ENCODE measurements at places on chromosomes 7 and 10.

GRCh38 chr7:129470411-129470810, 31.9 kb upstream of the SMKR1 start:
- no peak for DNase-seq

DNA sequence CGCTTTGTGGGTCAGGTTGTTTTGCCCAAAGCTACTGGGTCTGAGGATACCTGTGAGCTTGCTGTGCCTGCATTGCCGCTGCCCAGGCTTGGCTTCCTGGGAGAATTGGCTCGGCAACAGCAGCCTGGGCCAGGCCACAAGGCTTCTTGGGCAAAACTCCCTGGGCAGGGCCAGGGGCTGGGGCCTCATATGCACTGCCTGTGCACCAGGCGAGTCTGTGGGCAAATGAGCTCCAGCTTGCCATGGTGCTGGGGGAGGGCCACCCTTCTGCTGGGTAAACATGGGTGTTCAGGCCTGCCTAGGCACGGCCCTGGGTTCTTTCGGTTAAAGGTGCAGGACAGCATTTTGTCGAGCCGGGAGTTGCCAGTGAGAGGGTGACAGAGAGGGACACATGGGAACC, 19.4 kb downstream of the ZMIZ1 start:
- no peak for DNase-seq

GRCh38 chr10:131216681-131217230, 94.8 kb downstream of the TCERG1L start:
- DNase-seq, result no peak

- no peak for DNase-seq
Observed at GRCh38 chr10:79242620-79243152, 104.6 kb upstream of the PPIF start.

DNA sequence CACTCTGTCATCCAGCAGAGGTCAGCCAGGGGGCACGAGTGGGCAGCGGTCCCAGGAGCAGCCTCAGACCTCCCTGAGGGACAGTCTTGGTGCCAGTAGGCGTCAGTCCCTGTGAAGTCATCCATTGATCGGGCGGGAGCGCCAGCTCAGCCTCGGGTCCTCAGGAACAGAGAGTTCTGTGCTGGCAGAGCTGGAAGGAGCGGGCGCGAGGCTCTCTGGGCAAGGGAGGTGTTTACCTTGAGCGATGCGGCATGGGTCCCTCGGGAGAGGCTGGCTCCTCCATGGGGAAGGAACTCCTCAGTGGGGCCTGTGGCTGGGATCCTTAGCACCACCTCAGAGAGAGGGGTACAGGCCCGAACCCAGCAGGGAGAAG, 101.1 kb upstream of the PPIF start:
- DNase-seq, result no peak

GRCh38 chr10:122471531-122472177, 10.3 kb downstream of the HTRA1 start:
- no peak for DNase-seq

DNA sequence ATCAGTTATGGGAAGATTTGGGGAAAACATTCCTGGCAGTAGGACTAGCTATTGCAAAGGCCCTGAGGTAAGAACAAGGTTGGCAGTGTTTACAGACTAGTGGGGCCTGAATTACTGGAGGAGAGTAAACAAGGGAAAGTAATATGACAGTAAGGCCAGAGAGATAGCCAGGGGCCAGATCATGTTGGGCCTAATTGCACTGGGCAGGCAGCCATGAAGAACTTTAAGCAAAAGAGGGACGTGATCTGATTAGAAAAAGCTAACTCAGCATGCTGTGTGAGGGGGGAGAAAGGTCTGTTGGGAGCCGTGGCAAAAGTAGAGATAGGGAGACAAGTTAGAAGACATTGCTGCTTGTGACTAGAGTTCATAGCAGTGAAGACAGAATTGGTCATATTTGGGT, 9.2 kb downstream of the NUP42 start:
- no peak for DNase-seq

DNA sequence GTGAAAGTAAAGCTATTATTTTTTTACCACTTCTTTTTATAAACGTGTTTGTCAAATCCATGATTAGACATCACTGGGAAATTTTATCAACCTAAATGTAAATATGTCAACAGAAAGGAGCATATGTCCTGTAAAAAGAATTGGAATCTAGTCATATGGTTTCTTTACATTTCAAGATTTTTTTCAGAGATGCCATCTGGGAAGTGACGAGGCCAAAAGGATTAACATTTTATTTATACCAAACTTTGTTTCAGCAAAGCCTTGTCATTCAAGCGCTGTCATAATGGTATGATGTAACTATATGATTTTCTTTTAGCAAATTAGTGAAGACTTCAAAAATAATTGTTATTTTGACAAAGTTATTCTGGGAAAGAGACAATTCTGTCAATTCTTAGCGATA, 117.3 kb downstream of the SEMA3A start:
- DNase-seq, result no peak

GRCh38 chr10:62040881-62041280, 139.4 kb downstream of the ARID5B start:
- DNase-seq, result no peak

GRCh38 chr10:5752301-5752871, 60.8 kb downstream of the GDI2 start:
- DNase-seq, result no peak

- DNase-seq, result no peak
Observed at GRCh38 chr7:36755484-36755883, 31.2 kb upstream of the AOAH start.

GRCh38 chr10:101134299-101135127, 3.4 kb downstream of the TLX1 start:
- DNase-seq, result no peak

GRCh38 chr7:122951006-122951405, 44.5 kb downstream of the TAS2R16 start:
- no peak for DNase-seq

- no peak for DNase-seq
Observed at GRCh38 chr7:50729962-50730361, 52.7 kb downstream of the GRB10 start.

- no peak for DNase-seq
Observed at GRCh38 chr10:99788598-99789256, 6.3 kb downstream of the ABCC2 start.

DNA sequence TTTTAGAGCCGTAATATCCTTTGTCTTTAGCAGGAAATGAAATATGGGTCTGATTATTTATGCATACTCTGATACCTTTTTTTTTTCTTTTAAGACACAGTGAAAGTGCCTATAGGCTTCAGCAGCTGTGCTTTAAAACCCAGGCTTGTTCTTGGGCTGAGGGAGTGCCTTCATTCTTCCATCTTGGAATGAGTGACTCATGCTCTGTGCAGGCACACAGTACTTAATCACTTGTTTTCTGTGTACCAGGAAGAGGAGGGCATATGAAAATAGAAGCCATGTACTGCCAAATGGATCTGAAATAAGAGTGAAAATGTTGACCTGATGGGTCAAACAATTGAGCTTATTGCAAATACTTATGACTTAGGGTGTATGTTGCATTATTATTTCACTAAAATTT, 12.0 kb downstream of the INPP5F start:
- DNase-seq, result no peak

DNA sequence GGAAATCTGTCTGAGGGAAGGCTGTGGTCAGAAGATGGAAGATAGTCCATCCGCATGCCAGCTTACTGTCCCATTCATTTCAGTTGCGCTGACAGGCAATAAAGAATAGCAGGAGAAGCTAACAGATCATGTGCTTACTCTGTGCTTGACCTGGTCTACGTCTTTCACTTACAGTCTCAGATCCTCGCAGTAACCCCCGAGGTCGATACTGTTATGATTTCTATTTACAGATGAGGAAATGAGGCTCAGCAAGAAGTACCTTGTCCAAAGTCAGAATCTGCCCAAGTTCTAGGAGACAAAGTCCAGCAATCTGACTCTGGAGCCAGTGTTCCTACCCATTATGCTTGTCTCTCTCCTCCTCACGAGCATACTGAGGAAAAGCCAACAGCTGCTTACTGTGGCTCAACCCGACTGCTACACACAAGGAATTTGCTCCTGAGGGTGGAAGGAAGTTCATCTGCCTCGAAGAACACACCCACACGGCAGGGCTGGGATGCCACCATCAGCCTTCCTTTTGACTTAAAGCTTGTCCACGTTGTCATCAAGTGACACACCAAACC, 74.2 kb downstream of the MINPP1 start:
- DNase-seq, result no peak

GRCh38 chr7:22725585-22725984, 1.4 kb upstream of the IL6 start:
- DNase-seq, result no peak

- DNase-seq, result no peak
Observed at GRCh38 chr10:102492344-102492939, 10.1 kb downstream of the ACTR1A start.

- DNase-seq, result no peak
Observed at GRCh38 chr10:84258034-84258695, 13.3 kb downstream of the RGR start.

DNA sequence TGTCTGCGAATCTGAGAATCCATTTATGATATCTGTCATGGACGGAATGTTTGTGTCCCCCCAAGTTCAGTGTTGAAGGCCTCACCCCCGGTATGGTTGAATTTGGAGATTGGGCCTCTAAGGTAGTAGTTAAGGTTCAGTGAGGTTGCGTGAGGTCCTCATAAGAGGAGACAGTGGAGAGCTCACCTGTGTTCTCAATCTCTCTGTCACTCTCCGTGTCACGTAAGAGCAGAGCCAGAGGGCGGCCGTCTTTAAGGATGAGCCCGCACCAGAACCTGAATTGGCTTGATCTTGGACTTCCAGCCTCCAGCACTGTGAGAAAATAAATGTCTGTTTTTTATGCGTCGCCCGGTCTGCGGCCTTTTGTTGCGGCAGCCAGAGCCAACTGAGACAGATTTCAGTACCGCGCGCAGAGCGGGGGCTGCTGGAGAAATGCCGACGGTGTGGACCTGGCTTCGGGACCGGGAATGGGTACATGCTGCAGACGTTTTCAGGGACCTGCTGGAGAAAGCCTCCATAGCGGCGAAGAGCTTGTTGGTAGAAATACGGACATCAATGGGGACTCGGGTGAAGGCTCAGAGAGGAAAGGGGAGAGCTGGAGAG, 40.2 kb downstream of the WDR37 start:
- no peak for DNase-seq

- DNase-seq, result no peak
Observed at GRCh38 chr10:103542764-103543616, 49.5 kb downstream of the NEURL1 start.

DNA sequence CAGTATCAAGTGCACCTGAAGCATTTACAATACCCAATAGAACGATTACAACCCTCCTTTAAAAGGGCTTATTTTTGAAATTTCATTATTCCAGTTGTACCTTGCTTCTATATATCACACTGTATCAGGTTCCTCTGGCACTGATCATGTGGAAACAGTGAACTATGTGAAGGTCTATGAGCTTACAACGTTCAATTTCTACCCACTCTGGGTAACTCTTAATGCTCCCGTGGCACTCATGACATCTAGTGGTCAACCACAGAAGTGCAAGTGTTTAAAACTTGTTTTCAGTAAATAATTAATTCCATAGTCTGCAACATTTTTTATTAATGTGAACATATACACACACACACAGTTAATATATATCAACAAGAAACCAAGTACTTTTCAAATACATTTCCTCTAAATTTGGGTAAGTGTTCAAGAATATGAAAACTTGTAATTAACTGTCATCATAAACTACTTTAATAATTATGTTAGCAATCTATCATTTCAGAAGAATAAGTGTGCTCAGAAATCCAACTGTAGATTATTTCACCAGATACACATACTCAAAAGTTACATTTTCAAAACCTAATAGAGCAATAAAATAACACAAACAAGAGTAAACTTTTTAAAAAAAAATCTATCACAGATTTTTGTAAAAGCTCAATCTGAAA, 61.0 kb downstream of the MPP7 start:
- no peak for DNase-seq

- DNase-seq, result no peak
Observed at GRCh38 chr7:132520591-132521280, 55.5 kb downstream of the PLXNA4 start.

DNA sequence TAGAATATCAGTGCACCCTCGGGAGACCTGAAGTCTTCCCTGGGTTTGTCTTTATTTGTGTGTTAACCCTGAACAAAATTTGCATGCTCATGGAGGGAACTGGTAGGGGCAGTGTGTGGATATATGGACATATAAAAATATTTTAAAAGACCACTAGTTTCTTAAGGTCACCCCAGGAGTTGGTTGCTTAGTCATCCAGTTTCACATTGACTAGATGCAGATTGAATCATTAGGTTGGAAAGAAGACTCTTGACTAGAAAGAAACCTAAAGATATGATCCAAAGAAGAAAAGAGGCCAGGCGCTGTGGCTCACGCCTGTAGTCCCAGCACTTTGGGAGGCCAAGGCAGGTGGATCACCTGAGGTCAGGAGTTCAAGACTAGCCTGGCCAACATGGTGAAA, 137.1 kb downstream of the KAT6B start:
- no peak for DNase-seq

DNA sequence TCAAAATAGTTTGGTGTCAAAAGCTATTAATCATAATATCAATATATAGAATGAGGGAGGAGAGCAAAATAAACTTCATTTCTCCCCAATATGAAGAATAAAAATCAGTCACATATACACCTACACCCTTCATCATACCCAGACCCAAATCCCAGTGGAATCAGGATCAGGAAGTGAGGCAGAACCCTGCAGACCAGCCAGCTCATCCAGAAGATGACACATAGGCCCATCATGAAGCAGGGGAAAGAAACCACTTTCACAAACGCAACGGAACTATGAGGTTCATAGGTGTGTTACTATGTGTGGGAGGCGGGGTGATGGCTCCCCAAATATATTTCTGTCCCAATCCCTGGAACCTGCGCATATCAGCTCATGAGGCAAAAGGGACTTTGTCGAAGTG, 89.0 kb downstream of the RSU1 start:
- no peak for DNase-seq

GRCh38 chr7:30970074-30970473, 6.3 kb downstream of the GHRHR start:
- DNase-seq, result no peak

- no peak for DNase-seq
Observed at GRCh38 chr10:66982053-66982420, 56.2 kb downstream of the LRRTM3 start.

DNA sequence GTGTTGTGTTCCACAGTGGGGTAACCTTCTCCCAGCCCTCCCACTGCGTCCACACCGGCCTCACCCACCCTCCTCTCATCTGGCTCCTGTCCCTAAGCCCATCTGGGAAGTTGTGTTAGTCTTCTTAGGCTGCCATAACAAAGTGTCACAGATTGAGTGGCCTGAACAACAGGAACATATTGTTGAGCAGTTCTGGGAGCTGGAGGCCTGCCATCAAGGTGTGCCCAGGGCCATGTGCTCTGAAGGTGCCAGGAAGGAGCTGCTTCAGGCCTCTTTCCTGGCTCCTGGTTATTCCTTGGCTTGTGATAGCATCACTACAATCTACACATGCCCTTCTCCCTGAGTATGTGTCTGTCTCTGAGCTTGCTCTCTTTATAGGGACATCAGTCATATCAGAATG, 327.6 kb upstream of the COBL start:
- no peak for DNase-seq

DNA sequence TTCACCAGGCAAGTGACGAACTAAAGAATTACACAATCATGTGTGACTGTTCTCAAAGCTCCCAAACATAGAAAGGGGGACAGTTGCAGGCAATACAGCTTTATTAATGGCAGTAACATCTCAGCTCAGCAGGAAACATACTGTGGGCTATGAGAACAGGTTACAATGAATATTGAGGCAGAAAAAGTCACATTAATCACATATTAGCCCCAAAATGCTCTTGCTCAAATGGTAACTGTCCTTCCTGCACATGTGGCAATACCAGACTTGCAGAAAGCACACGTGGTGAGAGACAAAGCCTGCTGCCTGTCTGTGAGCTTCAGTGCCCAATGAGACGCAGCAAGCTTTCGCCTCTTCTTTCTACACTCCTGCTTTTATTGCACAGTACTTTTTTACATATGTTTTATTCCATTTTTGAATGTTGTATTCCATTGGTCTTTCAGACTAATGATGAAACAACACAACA, 104.9 kb upstream of the ACBD5 start:
- no peak for DNase-seq

All from stimulated activated CD8-positive, alpha-beta memory T cell treated with anti-CD3 and anti-CD28 coated beads, Interleukin-7, amount 100 ng/mL, for 48 hours (primary cell).